ENCODE measurements at places on chromosomes 6 and 20.
A peak's percentile ranks its signal among the peaks of the same experiment; 100 is the strongest.

GRCh38 chr20:20956513-20956931, 149.6 kb downstream of the LINC00237 start:
- DNase-seq, result peak; percentile 33

- DNase-seq, result no peak
Observed at GRCh38 chr6:13429406-13429753, 58.0 kb downstream of the GFOD1 start.

GRCh38 chr6:19128701-19129100, 708.5 kb upstream of the ID4 start:
- no peak for DNase-seq

- DNase-seq, result peak; percentile 30
Observed at GRCh38 chr6:13328076-13328874, at the start of gene TBC1D7. Gene TBC1D7 (minus strand): TSS chr6:13328537. CDS start chr6:13326898, 1,639 bp downstream.

- no peak for DNase-seq
Observed at GRCh38 chr6:24825130-24825630, 26.5 kb upstream of the ARMH2 start.

- DNase-seq, result no peak
Observed at GRCh38 chr6:84842525-84843166, 78.2 kb upstream of the TBX18 start.

DNA sequence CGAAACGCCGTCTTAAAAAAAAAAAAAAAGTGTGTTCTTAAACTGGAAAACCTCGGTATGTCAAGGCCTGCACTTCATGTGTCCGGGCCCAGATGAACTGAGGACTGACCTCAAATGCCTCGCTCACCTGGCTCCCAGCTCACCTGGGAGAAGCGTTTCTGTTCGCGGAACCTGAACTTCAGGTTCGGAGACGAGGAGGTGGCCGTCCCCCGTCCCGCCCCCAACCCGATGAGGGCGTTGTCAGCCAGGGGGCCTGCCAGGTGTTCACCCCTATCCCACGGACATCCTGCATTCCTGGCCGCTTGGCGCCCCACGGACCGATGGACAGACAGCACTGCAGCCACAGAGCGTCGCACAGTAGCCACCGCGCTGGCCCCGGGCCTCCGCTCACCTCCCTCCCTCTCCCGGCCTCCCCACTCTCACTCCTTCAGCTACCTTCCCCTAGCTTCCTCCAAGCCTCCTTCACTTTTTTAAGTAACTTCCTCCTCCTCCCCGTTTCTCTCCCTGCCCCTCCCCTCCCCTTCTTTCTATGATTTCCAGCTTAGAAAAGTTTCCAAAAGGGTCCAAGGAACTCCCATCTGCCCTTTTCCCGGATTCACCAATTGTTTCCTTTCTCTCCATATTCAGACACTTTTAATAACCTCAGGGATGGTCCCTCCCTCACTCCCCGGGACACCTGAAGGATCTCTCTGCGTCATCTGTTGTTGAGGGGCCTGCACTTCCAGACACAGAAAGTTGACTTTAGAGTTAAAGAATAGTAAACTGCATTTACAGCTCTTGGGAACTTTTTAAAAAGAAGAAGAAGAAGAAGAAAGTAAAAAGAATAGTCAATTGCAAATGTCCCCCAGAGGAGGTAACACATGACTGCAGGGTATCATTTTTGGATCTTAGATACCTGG, 22.7 kb upstream of the MCM3 start:
- no peak for DNase-seq

GRCh38 chr6:114863610-114864009, 520.8 kb upstream of the HS3ST5 start:
- no peak for DNase-seq

DNA sequence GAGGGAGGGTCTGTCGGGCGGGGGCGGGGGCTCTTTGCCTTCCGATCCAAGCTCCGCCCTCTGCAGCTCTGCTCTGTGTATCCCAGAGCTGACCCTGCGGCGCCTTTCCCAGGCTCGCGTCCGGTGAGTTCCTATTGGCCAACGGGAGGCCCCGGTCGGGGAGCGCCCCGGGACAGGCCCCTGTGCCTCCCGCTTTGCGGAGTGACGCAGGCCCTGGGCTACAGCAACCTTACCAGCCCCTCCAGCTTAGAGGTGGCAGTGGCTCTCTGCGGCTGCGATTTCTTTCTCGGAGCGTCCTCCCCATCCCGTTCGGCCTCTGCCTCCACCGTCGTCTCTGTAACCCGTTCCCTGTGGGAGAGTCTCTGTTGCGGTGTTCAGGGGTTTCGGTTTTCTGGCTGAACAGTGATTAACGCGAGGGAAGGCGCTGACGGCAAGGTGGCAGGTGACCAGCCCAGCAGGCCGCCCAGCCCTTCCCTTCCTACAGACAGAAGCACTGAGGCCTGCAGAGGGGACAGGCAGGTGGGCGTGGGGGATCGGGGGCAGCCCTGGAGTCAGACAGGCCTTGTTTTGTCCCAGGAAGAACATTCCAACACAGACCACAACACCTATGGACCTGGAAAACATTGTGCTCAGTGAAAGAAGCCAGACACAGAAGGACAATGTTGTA, 18.1 kb upstream of the CEBPB start:
- DNase-seq, result no peak

DNA sequence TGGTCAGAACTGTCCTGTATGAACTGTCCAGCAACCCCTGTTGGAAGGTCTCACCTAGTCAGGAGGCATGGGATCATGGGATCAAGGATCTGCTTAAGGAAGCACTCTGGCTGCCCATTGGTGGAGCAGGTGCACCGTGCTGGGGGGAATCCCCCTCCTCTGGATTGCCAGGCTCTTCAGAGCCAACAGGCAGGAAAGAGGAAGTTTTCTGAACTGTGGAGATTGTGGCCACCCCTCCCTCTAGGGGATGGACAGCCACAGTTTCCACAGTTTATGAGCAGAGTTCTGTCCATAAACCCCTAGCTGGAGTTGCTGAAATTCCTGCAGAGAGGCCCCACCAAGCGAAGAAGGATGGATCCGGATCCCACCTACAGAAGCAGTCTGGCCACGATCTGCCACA, 13.0 kb upstream of the HLA-DQB1 start:
- no peak for DNase-seq

GRCh38 chr6:128686084-128686483, 165.7 kb upstream of the PTPRK start:
- DNase-seq, result no peak

DNA sequence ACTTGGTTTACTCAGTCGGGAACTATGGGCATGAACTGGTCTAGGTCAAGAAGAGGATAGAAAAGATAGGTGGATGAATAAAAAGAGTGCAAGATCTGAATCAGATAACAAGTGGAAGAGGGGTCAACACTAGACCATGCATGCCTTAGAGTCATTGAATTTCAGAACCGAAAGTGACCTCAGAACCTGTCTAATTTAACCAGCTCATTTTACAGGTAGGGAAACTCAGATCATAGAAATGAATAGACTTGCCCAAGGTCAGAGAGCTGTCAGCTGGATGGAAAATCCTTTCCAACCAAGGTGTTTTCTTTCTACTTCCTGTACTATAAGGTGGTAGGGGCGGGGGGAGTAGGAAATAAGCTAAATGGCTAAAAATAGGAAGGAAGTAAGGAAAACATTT, 121.4 kb upstream of the ADGRF1 start:
- DNase-seq, result no peak

DNA sequence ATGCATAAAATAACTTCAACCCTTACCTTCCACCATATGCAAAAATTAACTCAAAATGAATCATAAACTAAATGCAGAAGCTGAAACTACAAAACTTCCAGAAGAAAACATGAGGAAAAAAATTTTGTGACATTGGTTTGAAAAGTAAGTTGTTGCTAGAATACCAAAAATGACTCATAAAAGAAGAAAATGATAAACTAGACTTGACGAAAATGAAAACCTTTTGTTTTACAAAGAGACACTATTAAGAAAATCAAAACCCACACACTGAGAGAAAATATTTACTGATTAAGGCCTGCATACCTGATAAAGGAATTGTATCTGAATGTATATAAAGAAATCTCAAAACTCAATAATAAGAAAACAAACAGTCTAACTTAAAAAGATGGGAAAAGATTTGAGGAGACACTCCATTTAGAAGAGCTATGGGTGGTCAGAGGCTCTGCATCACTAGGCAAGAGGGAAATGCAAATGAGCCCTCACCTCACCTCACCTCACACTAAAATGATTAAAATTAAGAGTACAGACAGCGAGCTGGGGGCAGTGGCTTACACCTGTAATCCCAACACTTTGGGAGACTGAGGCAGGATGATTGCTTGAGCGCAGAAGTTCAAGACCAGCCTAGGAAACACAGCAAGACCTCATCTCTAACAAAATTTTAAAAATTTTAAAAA, 97.6 kb upstream of the CST7 start:
- no peak for DNase-seq

DNA sequence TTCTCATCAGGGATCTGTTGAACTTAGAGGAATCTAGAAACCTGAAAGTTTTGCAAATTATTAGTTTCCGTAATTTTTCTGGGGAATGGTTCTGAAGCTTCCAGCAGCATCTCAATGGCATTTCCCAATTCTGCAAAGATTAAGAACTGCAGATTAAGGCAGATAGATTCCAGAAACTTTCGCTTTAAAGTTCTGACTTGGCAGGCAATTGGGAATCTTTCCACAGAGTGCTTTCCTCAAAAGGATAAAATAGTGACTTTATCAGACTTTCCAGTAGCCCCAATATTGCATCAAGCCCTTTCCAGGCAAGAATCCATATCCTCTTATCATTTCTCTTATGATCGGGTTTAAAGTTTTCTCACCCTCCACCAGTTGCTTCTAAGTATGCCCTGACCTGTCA, 261.1 kb downstream of the FNDC1 start:
- no peak for DNase-seq

DNA sequence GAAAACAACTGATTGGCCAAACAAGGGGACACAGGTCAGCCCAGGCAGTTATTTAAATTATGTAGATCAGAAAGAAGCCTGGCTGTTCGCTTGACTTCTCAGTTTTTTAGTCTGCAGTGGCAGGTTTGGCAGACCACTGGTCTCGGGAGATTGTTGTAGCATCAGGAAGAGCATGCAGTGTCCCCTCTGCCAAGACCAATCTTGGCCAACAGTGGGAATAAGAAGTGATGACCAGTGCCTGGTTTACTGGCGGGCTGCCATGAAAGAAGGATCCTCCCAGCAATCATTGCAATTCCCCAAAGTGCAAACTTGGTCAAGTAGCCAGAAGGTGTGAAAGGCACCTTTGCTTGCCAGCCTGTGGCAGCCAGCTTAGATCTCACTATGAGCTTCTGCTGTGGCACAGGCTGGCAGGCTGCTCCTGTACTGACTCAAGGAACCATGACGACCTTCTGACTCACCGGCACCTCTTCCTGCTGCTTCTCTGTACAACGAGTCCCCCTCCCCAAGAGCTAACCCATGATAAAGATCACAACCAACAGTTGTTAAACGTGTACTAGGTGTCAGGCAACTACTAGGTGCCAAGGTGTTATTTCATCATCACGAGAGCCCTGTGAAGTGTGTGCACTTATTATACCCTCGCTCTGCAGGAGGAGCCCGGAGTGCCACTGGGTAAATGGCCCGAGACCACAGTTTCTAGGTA, 76.8 kb upstream of the DUSP22 start:
- DNase-seq, result no peak

- DNase-seq, result no peak
Observed at GRCh38 chr6:112881828-112882780, 535.0 kb downstream of the RFPL4B start.

GRCh38 chr6:12009876-12010634, 2.1 kb upstream of the HIVEP1 start:
- DNase-seq, result no peak

DNA sequence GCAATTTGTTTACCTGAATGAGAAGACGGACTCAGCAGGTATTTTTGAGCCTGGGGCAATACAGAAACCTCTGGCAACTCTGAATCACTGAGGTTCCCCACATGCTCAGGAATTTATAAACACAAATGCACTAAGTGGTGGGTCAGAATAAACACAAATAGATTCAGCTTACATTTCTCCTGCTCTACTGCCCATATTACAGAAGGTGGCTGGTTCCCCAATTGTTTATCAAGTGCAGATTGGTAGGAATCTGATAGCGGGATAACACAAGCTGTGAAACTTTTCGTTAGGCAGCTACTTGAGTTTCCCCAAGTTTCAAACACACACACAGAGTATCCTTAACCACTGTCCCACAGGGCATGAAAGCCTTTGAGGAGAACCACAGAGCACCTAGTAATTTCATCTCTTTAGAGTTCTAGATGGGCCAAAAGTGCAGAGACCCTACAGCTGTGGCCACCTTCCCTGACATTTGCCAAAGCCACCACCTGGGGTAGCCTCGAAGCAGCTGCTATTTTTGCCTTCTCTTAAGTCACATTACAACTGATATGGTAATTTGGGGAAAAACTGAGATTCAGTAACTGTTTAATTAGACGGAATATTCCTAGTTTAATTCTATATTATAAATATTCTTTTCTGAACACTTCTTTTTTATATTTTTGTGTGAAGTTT, 204.2 kb upstream of the PTCHD4 start:
- no peak for DNase-seq
